ENCODE measurements at places on chromosomes 3 and 15. TPM values are rescaled to one million over a fixed set of nuclear protein-coding genes. Genes with fewer than 3 reads are reported as not detected.

DNA sequence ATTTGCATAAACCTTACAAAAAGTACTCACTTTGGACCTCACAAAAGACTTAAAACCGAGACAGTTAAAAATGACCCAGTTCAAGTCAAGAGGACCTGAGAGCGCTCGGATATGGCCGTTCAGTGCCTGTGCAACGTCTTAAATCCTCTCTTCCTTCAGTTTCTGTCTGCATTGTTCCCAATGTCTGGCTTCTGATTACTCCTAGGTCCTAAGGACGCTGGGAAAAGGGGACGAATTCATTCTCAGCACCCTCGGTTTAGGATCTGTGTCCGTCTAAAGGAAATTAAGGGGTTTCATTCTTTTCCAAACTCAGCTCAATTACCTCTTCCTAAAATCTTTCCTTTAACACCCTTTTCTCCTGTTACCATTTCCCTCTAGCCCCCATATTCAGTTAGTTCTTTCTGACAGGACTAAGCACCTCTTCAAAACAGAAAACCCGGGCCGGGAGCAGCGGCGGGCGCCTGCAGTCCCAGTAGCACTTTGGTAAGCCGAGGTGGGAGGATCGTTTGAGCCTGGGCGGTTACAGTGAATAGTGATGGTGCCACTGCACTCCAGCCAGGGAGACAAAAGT lies 970 bp downstream of the DPPA4 start:
- DNase-seq: no peak

DNA sequence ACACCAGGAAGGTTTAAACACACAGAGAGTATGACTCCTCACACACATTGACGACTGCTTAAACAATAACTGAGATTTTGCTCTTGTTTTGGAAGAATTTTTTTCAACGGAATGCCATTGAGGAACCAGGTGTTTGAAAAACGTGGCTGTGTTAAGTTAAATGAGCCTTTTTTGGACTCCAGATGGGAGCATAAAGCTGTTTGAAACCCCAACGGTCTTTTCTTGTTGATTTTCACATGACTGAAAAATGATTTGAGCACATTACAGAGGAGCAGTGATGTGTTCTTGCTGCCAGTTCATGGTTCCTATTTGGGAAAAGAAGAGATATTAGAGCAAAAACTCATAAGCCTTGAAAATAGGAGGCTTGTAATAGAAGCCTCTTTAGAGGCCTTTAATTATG lies 97.8 kb upstream of the SELENOK start:
- no peak for DNase-seq

DNA sequence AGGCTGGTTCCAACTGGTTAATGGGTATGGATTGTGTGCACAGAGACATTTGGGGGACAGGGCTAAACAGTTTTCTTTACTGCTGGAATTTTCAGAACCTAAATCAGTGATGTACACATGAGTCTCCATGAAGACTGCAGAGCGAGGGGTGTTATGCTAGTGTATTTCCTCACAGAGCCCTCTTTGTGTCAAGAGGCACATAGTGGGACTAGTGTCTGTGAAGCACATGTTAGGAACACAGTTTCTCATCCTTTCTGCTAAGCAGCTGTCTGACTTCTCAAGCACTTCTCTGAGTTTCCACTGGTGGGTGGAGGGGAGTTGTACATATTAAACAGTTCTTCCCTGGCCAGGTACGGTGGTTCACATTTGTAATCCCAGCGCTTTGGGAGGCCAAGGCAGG lies 9.4 kb upstream of the STARD5 start:
- no peak for DNase-seq

GRCh38 chr3:66400411-66401156 lies 100.2 kb downstream of the LRIG1 start:
- peak; percentile 65 for DNase-seq

DNA sequence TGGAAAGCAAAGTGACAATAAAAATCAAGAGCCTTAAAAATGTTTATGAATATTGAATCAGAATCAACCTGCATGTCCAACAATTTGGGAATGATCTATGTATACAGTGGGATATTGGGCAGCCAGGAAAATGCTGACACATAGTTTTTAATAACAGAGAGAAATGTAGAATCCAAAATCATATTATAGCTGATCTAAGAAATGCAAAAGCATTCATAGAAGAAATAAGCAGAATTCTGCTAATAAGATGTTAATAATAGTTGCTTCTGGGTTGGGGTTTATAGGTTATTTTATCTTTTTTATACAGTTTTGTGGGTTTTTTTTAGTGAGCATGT lies 15.1 kb downstream of the KIF9 start:
- DNase-seq: no peak

- no peak for DNase-seq
Measured at GRCh38 chr15:29405564-29405963, 135.9 kb upstream of the NSMCE3 start.

DNA sequence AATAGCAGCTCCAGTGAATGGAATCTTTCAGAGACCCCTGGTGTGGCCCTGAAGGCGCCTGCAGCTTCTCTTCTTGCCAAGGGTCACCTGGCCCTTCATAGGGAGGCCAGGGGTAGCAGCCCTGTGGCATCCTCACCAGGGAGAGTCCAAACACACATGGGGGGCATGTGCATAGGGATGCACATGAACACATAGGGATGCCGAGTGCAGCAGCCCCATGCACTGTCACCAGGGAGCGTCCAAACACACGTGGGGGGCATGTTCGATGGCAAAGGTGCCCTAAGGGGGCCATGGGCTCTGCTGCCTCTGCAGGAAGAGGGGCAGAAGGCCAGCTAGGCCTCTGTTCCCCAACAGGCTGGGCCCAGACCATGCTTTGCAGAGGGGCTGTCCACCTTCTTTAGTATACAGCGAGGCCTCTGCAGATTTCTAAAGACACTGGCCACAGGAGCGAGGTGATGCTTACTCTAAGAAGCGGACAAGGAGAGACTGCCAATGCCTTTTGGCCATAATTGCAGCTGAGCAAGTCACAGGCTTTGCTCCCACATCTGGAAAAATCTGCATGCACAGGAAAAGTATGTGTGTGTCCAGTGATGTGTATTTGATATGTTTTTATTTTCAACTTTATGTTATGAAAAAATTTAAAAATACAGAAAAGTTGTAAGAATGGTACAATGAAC lies 21.0 kb downstream of the ANAPC13 start:
- DNase-seq: no peak

GRCh38 chr3:58048301-58048700 lies 40.1 kb downstream of the FLNB start:
- DNase-seq: peak; percentile 93

GRCh38 chr3:182182531-182182968 lies 470.8 kb downstream of the SOX2 start:
- no peak for DNase-seq

DNA sequence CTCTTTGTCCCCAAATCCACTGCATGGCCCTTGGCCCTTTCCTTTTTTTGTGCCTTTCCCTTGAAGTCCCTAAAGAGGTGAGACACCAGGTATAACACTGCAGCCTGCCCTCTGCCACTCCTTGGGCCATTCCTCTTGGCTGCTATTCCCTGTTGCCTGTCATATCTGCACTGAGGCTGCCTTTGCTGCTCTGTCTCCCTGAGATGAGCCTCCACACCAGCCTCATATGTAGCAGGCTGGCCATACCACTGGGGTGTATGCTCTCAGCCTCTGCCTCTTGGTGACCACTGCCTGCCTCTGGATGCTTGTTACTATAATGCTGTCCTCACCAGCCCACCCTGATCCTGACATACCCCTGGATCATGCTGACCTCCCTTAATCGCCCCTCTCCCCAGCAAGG lies 252.0 kb downstream of the CLSTN2 start:
- no peak for DNase-seq

DNA sequence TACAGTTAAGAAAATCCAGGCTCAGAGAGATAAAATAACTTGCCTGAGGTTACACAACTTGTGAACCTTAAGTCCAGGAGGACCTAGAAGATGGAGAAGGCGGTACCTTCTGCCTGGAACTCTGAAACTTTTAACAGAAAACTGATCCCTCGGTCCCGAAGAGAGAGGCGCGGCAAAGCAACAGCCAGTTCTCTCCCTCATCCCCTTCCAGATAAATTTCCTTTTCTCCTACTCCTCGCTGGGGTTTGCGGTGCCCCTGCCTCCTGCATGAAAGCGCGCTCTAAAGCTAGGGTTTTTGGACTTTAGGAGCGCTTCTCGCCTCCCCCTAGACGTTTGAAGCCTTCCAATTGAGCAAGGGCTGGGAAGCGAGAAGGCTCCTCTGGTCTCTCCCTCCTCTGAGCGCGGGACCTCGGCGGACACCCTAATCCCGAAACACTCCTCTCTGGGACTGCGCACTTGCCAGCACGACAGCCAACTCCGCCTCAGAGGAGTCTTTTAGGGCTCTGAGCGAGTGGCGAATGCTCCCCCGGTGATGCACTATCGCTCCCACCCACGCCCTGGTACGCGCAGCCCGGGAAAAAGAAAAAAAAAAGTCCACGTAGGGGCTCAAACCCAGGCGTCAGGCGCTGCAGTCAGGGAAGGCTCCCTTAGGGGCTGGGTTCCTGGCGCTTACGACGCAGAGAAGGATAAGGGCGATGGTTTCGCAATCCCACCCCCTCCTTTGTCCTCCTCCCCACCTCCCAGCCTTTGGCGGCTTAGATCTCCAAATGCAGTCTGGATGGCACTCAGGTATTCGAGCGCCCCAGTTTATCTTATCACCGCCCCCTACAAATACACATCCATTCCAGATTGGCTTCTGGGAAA lies 7.9 kb upstream of the EOMES start:
- no peak for DNase-seq

- DNase-seq: no peak
Measured at GRCh38 chr15:60395276-60396011, 2.3 kb downstream of the ANXA2 start.

DNA sequence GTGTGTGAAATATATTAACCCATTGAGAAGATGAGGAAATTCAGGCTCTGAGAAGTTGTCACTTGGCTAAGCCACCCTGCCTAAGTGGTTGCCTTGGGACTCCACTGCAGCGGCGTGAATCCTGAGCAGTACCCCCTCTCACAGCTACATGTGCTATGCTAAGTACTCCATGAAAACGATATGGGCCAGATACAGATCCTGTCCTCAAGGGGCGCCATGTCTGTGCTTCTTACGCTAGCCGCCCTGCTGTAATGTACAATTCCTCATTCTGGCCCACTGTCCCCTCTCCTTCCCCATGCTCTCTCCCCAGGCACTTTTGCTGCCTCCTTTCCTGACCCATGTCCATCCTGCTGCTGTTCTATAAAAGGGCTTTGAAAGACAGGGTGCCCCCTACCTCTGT lies 140.3 kb downstream of the FEZF2 start:
- no peak for DNase-seq

DNA sequence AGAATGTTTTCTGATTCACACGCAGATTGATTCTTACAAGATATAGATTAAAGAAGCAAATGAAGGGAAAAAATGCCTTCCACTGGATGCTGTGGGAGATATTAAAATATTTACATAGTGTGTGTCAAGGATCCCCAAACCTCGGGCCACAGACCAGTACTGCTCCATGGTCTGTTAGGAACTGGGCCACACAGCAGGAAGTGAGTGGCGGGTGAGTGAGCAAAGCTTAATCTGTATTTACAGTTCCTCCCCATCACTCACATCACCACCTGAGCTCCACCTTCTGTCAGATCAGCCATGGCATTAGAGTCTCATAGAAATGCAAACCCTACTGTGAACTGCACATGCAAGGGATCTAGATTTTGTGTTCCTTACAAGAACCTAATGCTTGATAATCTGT lies 552.6 kb upstream of the GOLIM4 start:
- DNase-seq: no peak

DNA sequence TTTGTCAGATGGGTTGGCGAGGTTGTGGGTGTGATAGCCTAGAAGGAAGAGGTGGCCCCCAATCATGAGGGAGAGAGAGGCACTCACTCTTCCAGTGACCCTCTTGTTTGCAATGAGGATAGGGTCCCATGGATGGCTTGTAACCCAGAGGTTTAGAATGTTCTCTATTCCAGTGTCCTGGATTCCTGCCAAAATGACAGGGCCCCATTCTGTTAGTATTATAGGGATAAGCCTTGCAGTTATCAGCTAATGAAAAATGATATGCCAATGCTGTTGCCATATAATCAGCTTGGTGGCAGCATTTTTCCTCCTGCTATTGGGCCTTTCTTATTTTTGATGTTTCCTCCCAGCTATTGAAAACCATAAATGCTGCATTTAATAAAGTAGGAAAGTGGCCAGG lies 23.3 kb upstream of the SENP7 start:
- DNase-seq: no peak

DNA sequence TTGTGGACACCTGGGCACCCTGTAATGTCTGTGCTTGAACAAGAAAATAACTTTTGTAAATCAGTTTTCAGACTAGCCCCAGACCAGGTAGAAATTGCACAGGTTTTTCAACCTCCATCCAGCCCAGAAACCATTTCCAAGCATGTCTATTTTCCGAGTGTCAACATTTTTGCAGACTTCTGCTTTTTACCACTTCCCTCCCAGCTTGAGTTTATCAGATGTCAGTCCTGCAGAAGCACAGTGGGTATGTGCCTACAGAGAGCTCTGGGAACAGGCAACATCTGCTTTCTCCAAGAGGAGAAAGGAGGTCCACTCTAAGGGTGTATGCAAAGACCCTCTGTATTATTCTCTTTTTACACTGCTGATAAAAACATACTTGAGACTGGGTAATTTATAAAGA lies 83.9 kb downstream of the LRRK1 start:
- no peak for DNase-seq

- DNase-seq: peak; percentile 84
Measured at GRCh38 chr3:50347187-50347813, 1.8 kb upstream of the ZMYND10 start.

- DNase-seq: no peak
Measured at GRCh38 chr3:187976365-187976900, 177.5 kb upstream of the LPP start.

- DNase-seq: no peak
Measured at GRCh38 chr3:141181819-141182218, 49.8 kb upstream of the PXYLP1 start.

GRCh38 chr15:95051861-95052260 lies 820.5 kb downstream of the MCTP2 start:
- no peak for DNase-seq

DNA sequence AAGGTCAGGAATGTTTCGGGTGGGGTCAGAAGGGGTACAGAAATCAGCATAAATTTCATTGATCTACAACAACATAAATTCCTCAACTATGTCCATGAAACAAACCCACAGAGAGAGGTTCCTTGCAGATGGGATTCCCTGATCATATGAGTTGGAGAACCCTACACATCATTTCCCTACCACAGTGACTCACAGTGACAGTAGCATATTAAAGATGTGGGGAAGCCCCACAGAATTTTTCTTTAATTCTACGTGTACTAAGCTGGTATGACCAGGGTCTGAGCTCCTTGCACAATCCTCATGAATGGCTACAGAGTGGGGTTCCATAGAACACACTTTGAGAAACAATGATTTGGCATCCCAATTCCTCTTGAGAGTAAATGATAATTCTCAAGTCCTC lies 116.9 kb upstream of the RAD18 start:
- DNase-seq: no peak

GRCh38 chr3:36765104-36765503 lies 751 bp upstream of the DCLK3 start:
- no peak for DNase-seq

GRCh38 chr3:126113733-126114442 lies 30.0 kb upstream of the SLC41A3 start:
- no peak for DNase-seq

Gene C3orf85
- not detected for total RNA-seq

Gene SIDT1
- not detected for total RNA-seq

Gene ZIC1
- not detected for total RNA-seq

Gene GXYLT2
- 0.24 TPM for total RNA-seq

Gene AQP9
- total RNA-seq: not detected

Gene CLDN18
- not detected for total RNA-seq

Gene RAD54L2
- 31.1 TPM for total RNA-seq

Gene C3orf49
- not detected for total RNA-seq
